ENCODE measurements at places on chromosomes 1 and 21. TPM values are rescaled to one million over a fixed set of nuclear protein-coding genes. Genes with fewer than 3 reads are reported as not detected.
A peak's percentile ranks its signal among the peaks of the same experiment; 100 is the strongest.

The OR2L2 gene
- not detected for total RNA-seq

The DNM3 gene
- total RNA-seq = 1.7 TPM

GRCh38 chr21:43741423-43742096 lies 22.6 kb downstream of the PDXK start:
- DNase-seq = no peak

DNA sequence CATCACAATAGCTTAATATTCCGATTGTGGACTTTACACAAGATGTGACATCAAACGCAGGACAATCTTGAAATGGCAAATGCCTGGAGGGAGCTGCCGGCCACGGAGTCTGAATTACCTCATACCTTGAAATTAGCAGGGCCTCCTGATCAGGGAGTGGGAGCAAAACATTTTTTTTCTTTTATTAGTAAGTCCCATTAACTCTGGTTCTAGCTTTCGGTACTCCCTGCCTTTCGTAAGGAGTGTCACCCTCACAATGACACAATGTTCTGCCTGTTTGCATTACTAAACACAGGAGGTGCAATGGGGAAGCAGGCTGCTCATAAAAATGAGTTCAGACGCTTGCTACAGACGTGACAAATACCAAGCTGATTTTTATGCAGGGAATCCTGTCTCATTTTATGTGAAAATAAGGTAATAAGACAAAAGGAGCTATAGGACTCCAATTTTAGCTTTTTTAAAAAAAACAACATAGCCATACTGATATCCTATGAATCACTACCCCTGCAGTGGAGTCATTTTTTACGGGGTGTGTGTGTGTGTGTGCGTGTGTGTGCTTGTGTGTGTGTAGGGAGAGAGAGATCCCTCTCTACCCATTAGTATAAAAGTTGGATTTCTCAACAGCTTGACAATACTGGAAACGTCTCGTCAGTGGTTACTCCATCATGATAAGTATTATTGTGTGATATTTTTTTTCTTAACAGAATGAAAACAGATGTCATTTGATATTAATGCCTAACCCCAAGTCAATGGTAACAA lies 205.1 kb upstream of the RUNX1 start:
- no peak for DNase-seq

- DNase-seq = peak; percentile 22
Measured at GRCh38 chr1:2099886-2100779, 49.9 kb downstream of the PRKCZ start.

All from Right ventricle myocardium superior (tissue), 1 donor.